Right renal pelvis (tissue), 4 donors: ENCODE measurements at places on chromosomes 1 and 21. TPM values are rescaled to one million over a fixed set of nuclear protein-coding genes. Genes with fewer than 3 reads are reported as not detected.

Gene LDLRAD2
- 5.3 TPM for polyA plus RNA-seq

Gene GJB4
- not detected for polyA plus RNA-seq

Gene OR2C3
- polyA plus RNA-seq, result 1.2 TPM

DNA sequence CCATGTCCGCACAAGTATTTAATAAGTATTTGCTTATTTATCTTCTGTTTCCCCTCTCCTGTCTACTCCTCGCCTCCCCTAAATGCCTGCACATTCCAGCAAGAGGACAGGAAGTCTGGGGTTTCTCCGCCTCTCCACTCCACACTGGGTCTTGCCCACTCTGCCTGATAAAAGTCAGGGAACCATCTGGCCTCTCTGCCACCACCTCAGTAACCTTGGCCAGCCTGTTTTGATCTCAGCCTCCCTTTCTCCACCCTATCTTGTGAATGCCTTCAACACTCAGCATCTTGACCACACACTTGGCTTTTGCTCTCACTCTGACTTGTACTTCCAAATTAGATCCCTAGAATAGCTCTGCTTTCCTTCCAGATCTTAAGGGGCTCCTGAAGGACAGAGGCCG lies 165.3 kb upstream of the UBE2U start:
- DNase-seq, result no peak

GRCh38 chr21:26226724-26227123 lies 56.2 kb upstream of the APP start:
- DNase-seq, result no peak

GRCh38 chr1:87132284-87132870 lies 196.3 kb upstream of the LMO4 start:
- no peak for DNase-seq

DNA sequence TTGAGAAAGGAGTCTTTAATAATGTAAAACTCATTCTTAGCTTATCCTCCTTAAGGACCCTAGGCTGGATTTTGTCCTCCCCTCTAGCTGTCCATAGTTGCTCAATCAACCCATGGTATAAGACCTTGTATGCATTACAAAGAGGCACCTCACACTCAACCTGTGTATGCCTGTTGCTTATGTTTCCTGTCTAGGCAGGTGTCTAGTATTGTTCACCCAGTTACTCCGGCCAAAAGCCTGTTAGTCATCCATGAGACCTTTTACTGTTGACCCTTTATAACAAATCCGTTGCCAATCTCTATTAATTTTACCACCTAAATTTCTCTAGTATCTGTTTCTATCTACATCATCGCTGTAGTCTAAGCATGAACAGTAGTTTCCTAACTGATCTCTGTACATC lies 3.7 kb downstream of the LYPLAL1 start:
- DNase-seq, result no peak

GRCh38 chr21:35026617-35027562 lies 22.2 kb downstream of the RUNX1 start:
- no peak for DNase-seq
